Stimulated activated CD8-positive, alpha-beta memory T cell treated with anti-CD3 and anti-CD28 coated beads, Interleukin-2, amount 100 ng/mL, for 48 hours (primary cell): ENCODE measurements at places on chromosomes 16 and 17.

- DNase-seq: peak; percentile 29
These were observed 19.3 kb downstream of the GDE1 start for GRCh38 chr16:19502395-19503131.

DNA sequence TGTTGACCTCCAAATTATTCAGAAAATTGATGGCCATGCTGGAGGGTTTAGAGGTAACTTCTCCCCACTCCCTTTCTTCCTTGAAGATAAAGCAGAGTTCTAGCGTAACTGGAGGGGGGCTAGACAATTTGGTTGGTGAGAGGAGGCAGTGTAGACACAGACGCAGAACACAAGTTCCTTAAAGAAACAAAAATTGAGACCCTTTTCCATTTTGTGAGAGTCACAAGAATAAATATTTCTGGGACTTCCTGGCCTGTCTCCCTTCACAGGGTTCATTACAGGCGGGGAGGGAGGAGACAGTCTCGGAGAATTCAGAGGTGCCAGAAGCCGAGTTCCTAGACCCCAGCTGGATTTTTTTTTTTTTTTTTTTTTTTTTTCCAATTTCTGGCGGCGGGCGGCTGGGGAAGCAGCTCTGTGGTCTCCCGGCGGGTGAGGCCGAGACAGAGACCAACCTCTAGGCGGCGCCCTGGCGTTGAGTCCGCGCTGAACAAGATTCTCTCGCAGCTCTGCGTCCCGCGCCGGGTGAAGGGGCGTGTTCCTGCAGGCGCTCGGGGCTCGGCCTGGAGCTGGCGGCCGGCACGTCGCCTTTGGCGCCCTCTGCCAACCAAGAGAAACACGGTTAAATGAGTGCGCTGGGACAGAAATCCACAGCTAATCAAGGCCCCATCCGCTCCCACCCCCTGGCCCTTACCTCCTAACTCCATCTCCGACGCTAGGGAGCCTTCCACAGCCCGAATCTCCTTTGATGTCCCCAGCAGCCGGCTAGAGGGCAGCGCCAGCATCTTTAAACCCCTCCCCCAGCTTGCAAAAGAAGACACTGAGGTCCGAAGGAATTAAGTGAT, 10.2 kb upstream of the HOXB9 start:
- DNase-seq: peak; percentile 78

DNA sequence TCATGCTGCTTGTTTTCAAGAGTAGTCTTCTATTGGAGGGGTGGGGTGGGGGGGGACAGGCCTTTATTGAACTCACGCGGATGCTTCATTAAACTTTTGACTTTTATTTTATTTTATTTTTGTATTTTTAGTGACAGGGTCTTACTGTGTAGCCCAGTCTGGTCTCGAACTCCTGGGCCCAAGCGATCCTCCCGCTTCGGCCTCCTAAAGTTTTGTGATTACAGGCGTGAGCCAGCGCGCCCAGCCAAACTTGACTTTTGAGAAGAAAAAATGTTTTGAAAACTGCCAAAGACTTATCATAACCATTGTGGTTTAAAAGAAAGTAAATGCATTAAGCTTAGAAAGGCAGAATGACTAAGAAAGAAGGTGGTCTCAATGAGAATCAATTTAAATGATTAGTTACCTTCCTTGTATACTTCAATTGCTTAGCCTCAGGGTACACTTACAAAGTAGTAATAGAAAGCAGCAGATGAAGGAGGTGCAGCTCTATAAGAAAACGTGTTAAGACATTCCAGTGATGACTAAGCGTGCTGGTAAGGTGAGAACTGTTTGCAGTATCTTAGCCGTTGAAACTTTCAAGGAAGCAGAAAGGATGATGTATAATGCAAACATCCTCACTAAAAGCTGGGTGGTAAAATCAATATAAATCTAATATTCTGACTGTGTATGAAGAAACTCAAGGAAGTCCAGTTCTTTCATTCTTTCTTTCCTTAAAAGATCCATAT, 1.2 kb downstream of the AP2B1 start:
- DNase-seq: no peak

GRCh38 chr16:18839555-18839954, 38.2 kb upstream of the ARL6IP1 start:
- DNase-seq: no peak

DNA sequence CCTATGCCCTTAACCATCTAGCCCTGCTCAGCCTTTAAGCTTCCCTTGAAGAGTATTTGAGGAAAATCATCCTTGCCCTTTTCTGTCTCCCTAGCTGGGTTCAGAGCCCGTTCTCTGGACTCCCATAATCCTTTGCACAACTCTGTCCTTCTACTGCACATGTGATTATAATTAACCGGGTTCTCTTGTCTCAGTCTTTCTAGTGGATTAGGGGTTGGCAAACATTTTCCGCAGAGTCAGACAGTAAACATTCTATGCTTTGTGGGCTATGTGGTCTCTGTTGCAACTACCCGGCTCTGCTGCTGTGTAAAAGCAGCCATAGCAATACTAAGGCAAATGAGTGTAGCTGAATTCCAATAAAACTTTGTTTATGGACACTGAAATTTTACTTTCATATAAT, 80.0 kb downstream of the CDRT15 start:
- DNase-seq: no peak

- DNase-seq: no peak
These were observed 424 bp downstream of the YBX2 start for GRCh38 chr17:7293816-7294613.

GRCh38 chr17:15456972-15457722, 10.3 kb downstream of the CDRT4 start:
- DNase-seq: no peak

DNA sequence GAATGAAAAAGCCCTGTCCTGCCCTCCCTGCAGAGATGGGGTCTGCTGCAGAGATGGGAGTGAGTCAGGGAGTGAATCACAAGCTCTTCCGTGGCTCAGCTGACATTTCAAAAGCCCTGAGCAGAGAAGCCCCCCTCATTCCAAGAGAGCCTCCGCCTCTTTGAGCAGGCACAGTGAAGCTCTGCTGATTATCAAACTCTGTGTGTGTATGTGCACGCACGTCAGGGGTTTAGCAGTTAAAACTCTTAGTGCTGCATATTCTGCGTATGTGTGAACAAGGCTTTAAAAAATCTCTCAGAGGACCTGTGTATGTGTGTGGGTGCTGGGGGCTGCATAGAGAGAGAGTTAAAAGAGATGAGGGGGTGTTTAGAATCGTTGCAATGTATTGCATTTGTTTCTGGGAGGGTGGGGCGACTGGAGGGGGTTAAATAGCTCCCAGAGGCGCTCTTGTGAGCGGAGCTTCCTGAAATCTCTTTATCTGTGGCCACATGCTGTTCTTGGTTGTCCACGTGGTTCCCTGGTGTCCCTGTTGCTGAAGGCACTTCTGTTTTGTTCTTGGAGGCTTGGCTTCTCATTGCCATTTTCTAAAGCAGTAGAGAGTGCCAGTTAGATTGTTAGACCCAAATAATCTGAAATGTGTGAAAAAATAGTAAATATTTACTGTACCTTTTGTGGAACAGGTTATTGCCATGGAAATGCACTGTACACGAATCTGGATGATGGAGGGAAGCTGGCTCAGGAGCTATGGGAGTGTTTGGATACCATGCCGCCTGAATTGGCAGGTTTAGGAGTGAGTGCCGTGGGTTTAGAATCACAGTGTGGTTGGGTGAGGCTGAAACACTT, 116.6 kb downstream of the PRKCB start:
- no peak for DNase-seq

DNA sequence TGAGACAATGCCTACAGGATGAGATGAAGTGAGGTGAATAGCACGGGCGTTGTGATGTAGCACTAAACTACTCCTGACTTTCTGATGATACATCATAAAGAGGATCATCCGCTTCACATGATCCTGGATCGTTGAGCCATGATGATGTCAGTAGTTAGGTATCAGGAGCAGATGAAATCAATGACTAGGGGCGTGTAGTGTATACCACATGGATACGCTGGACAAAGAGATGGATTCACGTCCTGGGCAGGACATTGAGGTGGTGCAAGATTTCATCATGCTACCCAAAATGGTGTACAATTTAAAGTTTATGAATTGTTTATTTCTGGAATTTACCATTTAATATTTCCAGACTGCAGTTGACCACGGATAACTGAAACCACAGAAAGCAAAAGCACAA, 156.6 kb downstream of the ANKFN1 start:
- no peak for DNase-seq

DNA sequence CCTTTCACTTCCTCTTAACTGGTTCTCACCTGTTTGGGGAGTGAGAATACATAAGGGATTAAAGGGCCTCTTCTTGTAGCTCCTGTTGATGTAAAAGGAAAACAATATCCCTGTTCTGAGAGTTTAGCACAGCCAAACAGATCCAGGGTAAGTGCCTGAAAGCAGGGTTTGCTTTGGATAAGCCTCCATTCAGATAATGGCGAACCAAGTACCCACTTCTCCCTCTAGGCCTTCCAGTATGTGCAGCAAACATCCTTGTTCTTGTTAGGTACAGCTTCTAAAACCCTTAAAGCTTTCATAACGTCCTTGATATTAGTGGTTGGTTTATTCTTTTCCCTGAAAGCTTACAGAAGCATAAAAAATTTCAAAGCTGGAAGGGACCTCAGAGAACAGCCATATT, 130.6 kb upstream of the DNAH9 start:
- DNase-seq: no peak

DNA sequence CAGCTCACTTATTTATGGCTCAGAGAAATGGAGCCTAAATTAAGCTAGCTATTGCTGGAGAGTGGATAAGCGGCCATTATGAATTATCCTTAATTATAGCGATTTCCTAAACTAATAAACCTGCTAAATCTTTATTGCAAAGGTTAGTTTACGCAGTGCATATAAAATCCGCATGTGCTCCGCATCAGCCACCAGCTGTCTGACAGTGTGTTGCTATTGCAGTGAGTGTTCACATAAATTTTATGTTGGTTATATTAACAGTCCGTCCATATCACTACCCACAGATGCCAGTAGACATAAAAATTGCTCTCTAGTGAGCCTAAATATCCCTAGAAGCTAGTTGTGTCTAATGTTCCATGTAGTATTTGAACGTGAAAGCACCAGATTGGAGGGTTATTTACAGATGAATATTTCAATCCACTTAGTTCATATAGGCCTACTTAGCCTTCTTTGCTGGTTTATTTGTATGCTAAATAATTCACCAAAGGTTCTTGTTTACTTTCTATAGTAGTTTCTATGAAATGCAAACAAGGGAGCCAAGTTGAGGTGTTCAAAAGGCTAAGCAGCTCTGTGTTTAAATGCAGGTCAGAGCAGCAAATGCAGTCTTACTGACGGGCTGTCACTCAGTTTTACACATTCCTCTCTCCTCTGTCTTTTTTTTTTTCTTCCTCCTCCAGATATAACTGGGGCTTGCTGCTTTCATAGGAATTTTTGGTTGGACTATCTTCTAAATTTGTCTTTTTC, 219.1 kb downstream of the IRX3 start:
- no peak for DNase-seq

GRCh38 chr17:58630883-58631522, 60.8 kb downstream of the TEX14 start:
- no peak for DNase-seq

- no peak for DNase-seq
These were observed 18.5 kb upstream of the SP2 start for GRCh38 chr17:47877368-47878034.

DNA sequence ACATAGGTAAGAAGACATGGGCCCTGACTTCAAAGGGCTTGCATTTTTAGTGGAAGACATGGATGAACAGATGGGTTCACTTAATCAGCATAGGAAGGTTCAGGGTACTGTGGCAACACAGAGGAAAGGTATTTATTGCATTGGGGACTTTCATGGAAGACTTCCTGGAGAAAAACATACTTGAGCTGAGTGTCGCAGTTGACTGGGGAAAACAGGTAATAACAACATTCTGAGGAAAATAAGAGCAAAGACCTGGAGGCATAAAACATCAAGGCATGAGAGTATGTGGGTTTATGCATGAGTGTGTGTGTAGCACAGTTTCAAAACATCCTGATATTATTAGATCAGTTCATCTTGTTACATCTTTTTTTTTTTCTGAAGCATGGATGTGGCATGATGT, 82.7 kb downstream of the MAP2K6 start:
- no peak for DNase-seq

DNA sequence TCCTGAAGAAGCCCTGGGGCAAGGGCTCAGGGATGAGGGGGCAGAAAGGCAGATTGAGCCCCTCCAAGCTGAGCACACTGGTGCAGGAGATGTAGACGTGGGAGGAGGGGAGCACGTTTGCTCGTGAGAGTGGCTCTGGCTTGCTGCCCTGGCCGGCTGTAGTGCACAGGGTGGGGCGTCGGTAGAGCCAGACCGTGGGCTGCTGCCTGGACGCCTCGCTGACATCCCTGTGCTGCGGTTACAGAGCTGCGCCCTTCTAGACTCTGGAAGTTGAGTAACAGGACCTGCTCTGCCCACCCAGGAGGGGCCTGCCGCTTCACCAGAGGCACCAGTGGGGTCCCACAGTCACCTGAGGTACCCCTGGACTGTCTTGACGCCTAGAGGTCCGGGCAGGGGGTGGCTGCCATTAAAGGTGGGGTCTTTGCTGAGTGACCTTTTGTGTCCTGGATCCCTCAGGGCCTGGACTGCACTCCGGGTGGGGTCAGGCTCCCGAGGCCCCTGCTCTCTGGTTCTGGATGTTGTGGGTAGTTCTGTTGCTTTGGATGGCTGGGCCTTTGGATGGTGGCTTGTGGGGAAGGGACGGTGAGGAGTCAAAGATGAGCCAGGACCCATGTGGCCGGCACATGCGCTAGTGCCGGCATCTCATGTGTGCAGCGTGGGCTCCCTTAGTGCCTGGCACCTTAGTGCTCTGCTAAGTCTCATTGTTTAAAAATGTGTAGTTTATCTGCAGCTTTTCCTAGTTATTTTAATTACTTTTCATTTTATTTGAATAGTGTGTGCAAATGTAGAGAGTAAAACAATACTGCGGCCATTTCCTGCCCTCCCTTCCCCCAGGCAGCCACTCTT, 41.7 kb downstream of the PGS1 start:
- no peak for DNase-seq

- no peak for DNase-seq
These were observed 111.0 kb downstream of the IRX5 start for GRCh38 chr16:55041540-55042234.

DNA sequence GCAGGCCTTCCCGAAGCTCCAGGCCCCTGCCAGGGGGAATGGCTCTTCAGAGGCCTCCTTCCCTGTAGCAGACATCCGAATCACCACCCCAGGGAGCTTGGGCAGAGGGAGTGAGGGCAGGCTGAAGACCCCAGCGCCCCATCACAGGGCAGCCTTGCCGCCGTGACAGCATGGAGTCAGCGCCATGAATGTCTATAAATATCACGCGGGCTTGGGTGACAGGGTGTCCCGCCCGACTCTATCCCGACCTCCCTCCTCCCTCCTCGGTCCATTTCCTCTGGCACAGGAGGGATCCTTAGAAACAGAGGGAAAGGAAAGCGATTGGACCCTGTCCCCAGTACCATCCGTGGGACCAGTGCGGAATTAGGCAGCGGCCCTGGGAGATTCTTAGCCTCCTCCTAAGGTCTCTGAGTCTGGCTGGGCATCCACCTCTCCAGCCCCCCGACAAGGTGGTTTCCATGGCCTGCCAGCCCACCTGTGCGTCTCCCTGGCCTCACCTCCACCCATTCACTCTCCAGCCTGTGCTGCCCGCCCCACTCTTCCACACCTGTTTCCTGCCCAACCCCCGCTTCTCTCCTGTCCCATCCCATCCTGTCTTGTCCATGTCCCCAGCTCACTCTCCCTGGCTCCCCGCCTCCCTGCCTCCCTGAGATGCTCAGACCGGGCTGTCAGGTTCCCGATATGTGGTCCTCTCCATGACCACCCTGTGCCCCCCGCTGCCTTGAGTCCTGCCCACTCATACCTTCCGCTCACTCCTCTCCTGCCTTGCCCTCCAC, 5.1 kb downstream of the ATP2A1 start:
- no peak for DNase-seq

GRCh38 chr17:76930107-76930506, 61.9 kb downstream of the MGAT5B start:
- DNase-seq: no peak
